Right atrium auricular region (tissue), 2 donors: ENCODE measurements at places on chromosomes 4 and X. TPM values are rescaled to one million over a fixed set of nuclear protein-coding genes. Genes with fewer than 3 reads are reported as not detected.
A peak's percentile ranks its signal among the peaks of the same experiment; 100 is the strongest.

DNA sequence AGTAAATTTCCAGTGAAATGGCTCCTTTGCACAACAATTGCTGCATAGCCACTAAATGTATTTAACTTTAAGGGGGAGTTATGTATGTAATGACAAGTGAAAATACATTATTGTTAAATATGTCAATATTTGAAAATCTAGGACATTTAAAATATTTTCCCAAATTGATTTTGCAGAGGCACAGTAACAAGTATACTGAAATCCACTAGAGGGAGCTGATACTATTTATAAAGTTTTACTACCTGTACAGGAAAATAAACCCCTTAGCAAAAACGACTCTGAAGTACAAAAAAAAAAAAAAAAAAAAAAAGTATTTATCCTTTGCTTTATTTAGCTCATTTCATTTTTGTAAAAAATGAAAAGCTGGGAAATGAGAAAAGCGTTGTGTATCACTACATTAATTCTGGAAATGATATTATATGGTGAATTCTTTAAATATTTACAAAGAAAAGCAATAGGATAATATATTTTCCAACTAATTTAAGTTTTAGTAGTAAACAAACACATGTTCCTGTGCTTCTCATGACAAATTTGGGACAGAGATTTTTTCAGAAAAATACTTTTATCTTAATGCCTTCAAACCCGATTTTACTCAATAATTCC is 727.7 kb downstream of the DMD start:
- H3K4me1 ChIP-seq, result no peaks in the 10 kb centered on the region
- no peak overlapping the region for H3K4me3 ChIP-seq
- H3K36me3 ChIP-seq, result no peaks in the 10 kb centered on the region
- no peaks in the 10 kb centered on the region for H3K27me3 ChIP-seq
- no peak overlapping the region for H3K27ac ChIP-seq

GRCh38 chr4:53547983-53548382 is 43.3 kb downstream of the LNX1 start:
- no peaks in the 10 kb centered on the region for H3K27me3 ChIP-seq
- no peak overlapping the region for H3K4me3 ChIP-seq
- H3K36me3 ChIP-seq, result no peaks in the 10 kb centered on the region
- DNase-seq, result no peak
- H3K27ac ChIP-seq, result no peak overlapping the region
- peaks cover 7% of the 10 kb centered on the region for H3K4me1 ChIP-seq

GRCh38 chr4:6443035-6444023 is 29.1 kb downstream of the PPP2R2C start:
- no peaks in the 10 kb centered on the region for H3K27me3 ChIP-seq
- no peaks in the 10 kb centered on the region for H3K36me3 ChIP-seq
- H3K27ac ChIP-seq, result no peak overlapping the region

SASH3 gene
- total RNA-seq, result 2.1 TPM

NSUN7 gene
- total RNA-seq, result 1.9 TPM

GRCh38 chrX:149630681-149631233 is 835 bp downstream of the TMEM185A start:
- H3K27me3 ChIP-seq, result no peaks in the 10 kb centered on the region
- H3K4me3 ChIP-seq, result peak overlapping the region; percentile 77
- H3K27ac ChIP-seq, result peak overlapping the region; percentile 75

OPHN1 gene
- 2.5 TPM for total RNA-seq

GRCh38 chr4:147840838-147841738 is 109.2 kb downstream of the ARHGAP10 start:
- peaks cover 60% of the 10 kb centered on the region for H3K4me1 ChIP-seq
- DNase-seq, result no peak
- H3K4me3 ChIP-seq, result no peak overlapping the region
- H3K36me3 ChIP-seq, result no peaks in the 10 kb centered on the region

PSAPL1 gene
- total RNA-seq, result 0.12 TPM

SYNPO2 gene
- 85.3 TPM for total RNA-seq

CSAG2 gene
- not detected for total RNA-seq
